ENCODE measurements at places on chromosomes 11 and 22. TPM values are rescaled to one million over a fixed set of nuclear protein-coding genes. Genes with fewer than 3 reads are reported as not detected.

Gene SLC22A12
- not detected for total RNA-seq

Gene TSPAN18
- total RNA-seq = 74.9 TPM

Gene GPHA2
- not detected for total RNA-seq

Gene USH1C
- total RNA-seq = 0.16 TPM

Gene OR56B4
- total RNA-seq = not detected

Gene TANGO2
- 115 TPM for total RNA-seq

Gene LIN7C
- total RNA-seq = 16.7 TPM

Gene P4HA3
- total RNA-seq = not detected

Gene SYTL2
- total RNA-seq = 9.2 TPM

Gene SERPINH1
- 148 TPM for total RNA-seq

Gene MALAT1
- total RNA-seq = 7,709 TPM

Gene BAIAP2L2
- 0.29 TPM for total RNA-seq
